ENCODE measurements at places on chromosomes 2 and 18. TPM values are rescaled to one million over a fixed set of nuclear protein-coding genes. Genes with fewer than 3 reads are reported as not detected.

The CCDC74A gene
- 117 TPM for total RNA-seq

The CD8B2 gene
- not detected for total RNA-seq

The FEV gene
- not detected for total RNA-seq

The MC2R gene
- total RNA-seq = not detected

The TEKT4 gene
- not detected for total RNA-seq

The EIPR1 gene
- 118 TPM for total RNA-seq

Data from A172 (cell line).